ENCODE measurements at places on chromosomes 3 and 15.
A peak's percentile ranks its signal among the peaks of the same experiment; 100 is the strongest.

DNA sequence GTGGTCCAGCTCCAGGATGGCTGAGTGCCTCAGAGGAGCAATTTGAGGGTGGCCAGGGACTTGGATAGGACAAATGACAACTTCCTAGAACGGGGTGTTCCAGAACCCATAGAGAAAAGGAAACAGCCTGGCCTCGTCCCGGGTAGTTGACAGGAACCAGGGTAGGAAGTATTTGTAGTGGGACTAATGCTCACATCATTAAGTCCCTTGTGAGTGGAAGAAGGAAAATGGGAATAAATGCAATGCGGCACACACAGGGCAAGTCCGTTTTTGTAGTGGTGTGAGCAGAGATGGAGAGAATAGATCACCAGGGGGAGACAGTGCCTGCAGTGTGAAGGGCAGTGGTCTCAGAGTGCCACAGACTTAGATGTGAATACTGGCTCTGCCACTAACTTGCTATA, 19.6 kb downstream of the TIMP4 start:
- no peak for DNase-seq

- no peak for DNase-seq
Observed at GRCh38 chr15:82710208-82710555, 507 bp upstream of the AP3B2 start.

DNA sequence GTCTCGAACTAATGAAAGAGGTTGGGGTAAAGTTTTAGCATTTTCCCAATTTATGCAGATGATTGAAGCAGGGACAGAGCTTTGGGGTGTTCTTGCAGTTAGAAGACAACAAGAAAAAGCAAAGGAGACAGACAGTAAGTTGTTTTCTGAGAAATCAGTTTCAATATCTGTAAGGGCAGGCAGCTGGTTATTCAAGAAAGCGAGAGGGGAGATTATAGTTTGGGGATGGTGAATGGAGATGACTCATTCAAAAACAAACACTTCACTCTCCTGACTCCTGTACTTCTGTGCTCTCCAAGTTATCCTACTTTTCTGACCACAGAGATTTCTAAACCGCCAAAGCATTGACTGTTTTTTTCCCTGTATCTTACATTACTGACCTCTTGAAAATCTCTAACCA, 352.0 kb downstream of the GAP43 start:
- peak; percentile 82 for DNase-seq

- DNase-seq = no peak
Observed at GRCh38 chr3:24341668-24342067, 153.0 kb downstream of the THRB start.

DNA sequence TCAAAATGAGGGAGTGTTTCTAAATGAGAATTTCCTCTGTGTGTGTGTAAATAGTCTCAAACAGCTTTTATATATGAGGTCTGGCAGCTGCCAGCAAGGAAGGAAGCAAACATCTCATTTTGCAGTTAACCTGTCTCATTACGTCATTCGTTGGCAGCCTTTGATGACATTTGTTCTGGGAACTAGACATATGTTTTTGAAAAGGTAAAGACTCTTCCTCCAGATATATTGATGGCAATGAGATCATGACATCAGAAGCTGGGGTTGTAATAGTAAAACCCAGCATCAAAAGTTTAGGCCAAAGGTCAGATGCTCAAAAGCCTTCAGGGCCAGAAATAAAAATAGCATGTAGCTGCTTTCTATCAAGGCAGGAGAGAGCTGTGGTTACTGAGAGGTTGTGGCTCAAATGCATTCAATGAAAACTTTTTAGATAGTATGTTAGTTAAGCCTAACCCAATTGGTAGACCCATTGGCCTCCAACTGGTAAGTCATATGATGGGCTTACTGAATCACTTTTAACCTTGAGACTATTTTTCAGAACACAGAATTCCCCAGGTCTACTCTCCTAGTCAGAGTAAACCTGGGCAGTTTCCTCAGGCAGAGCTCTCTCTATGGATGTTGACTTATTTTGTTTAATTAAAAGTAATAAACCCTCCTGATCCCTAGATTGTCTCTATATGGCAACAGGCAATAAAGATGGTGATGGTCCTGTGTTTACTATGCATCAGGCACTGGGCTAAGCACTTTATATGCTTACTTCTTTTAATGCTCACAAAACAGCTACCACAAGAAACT, 386.5 kb upstream of the CFAP20DC start:
- no peak for DNase-seq

DNA sequence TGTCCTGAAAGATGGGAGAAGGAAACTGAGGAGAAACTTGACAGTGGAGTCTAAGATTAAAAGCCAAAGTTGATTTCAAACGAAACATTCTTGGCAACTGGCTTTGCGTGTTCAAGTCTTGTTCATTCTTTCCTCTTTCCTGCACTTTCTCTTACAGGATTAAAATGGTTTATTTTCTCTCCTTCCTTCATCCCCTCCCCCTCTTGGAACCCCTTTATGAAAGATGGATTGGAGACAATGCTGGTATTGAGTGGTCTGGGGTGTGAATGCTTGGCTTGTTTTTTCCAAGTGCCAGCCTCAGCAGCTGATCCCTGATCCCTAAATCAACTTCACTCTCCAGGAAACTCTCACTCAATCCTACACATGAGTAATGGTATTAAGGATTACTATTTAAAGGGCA, 703 bp upstream of the LSAMP start:
- no peak for DNase-seq

DNA sequence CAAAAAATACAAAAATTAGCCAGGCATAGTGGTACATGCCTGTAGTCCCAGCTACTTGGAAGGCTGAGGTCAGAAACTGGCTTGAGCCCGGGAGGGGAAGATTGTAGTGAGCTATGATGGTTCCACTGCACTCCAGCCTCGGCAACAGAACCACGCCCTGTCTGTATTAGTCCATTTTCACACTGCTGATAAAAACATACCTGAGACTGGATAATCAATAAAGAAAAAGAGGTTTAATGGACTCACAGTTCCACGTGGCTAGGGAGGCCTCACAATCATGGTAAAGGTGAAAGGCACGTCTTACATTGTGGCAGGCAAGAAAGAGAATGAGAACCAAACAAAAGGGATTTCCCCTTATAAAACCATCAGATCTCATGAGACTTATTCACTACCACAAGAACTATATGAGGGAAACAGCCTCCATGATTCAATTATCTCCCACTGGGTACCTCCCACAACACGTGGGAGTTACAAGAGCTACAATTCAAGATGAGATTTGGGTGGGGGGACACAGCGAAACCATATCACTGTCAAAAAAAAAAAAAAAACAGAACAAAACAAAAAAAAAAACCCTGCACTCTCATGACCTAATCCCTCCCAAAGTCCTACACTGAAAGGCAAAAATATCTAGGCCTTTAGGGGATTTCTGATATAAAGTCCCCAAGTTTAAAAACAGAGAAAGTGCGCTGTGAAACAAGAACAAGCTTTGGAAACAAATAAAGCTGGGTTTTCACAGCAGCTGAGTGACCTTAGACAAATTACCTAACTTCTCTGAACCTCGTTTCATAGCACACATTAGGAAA, 224.7 kb downstream of the IGSF11 start:
- no peak for DNase-seq
